CMK (cell line): ENCODE measurements at places on chromosomes 2 and 18.

GRCh38 chr18:49371786-49372185 lies 88.7 kb downstream of the DYM start:
- DNase-seq, result no peak

- no peak for DNase-seq
Measured at GRCh38 chr18:62458868-62459716, 63.7 kb upstream of the ZCCHC2 start.

DNA sequence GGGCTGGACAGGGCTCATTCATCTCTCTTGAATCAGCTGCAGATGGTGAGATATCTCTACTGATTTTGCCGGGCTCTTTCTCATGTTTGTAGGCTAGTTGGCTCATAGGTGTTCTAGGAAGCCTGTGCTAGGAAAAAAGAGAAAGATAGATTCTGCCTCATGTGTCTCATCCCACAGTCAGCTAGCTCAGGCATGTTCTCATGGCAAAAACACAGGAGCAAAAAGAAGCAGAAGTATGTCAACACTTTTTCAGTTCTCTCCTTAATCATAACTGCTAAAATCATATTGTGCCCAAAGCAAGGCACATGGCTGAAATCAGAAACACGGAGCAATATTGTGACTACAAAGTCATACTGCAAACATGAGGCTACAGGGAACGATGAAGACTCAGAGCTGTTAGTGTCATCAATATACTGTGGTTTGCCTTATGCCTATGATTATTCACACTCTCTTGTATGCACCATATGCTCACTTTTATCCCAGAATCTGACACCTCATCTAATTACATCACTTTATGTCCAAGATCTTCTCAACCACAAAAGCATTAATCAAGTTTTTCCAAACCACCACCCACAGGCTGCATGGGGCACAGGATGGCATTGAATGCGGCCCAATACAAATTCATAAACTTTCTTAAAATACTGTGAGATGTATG lies 571.9 kb upstream of the CNTNAP5 start:
- no peak for DNase-seq

GRCh38 chr2:189163889-189164288 lies 15.7 kb downstream of the COL5A2 start:
- DNase-seq, result no peak

- no peak for DNase-seq
Measured at GRCh38 chr2:95382686-95383634, 19.5 kb upstream of the FAHD2A start.

DNA sequence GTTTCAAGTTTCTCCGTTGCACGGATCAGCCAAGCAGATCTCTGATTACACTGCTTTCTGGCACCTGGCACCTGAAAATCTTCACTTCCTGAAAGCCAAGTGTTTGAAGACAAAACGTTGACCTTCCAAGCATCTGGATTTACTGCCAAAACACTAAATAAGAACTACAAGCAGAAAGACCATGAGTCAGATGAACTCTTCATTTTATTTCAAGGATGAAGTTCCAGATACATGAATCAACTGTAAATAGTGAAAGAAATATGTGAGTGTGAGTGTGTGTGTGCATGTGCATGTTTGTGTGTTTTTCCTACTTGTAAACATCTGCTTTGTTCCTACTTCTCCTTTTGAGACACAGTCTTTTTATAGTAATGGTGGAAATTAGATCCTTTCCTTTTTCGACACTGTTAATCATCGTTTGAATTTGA lies 60.0 kb upstream of the DTNA start:
- DNase-seq, result no peak

DNA sequence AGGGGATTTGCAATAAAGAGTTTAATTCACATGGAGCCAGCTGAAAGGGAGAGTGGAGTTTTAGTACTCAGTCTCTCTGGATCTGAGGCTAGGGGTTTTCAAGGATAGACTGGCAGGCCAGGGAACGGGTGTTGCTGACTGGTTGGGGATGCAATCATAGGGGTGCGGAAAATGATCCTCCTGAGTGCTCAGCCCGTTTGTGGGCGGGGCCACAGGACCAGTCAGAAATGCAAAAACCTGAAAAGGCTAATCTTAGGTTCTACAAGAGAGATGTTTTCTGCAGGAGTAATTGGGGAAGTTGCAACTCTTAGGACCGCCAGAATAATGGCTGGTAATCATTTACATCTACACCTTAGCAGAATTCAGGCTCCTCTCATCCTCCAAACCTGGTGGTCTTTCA lies 2.5 kb downstream of the NFU1 start:
- DNase-seq, result no peak

DNA sequence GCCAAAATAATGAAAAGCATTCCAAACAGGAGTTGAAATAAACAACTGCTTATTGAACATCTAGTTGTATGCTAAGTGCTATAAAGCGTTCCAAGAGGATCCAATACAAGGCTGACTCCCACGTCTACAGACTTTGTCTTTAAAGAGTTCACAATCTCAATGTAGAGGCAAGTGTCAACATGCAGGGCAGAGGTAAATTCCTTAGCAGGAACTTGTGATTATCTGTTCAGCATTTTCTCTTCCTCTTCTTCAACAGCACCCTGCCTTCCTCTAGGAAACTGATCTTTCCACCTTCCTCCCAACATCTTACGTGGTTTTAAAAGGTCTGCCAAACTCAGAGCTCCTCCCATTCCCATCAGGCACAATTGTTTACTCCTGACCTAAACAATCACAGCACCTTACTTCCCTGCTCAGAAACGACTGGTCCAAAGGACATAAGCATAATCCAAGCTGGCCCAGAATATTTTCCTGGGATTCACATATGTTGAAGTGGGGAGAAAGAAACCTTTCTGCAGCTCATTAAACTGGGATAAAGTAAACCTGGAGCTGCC lies 83.9 kb downstream of the ITSN2 start:
- DNase-seq, result no peak

GRCh38 chr2:69518841-69519240 lies 81.6 kb upstream of the NFU1 start:
- peak; percentile 60 for DNase-seq

DNA sequence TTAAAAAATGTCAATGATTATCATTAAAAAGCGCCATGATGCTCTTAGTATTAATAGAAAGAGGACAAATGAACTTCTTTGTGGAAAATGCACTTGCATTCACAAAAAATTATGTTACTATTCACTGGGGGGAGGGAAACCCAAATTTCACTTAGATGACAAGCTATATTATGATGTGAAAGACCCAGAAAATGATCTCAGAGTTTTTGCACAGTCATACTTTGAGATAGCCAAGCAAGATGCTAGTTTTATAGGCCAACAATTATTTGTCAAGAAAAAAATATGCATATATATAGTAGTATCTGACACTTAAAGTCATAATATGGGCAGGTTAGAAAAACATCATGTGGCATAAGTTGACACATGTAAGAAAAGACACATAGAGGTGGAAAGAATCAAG lies 31.6 kb downstream of the COL5A2 start:
- DNase-seq, result no peak

- no peak for DNase-seq
Measured at GRCh38 chr2:204545861-204546735, 823 bp downstream of the PARD3B start.

DNA sequence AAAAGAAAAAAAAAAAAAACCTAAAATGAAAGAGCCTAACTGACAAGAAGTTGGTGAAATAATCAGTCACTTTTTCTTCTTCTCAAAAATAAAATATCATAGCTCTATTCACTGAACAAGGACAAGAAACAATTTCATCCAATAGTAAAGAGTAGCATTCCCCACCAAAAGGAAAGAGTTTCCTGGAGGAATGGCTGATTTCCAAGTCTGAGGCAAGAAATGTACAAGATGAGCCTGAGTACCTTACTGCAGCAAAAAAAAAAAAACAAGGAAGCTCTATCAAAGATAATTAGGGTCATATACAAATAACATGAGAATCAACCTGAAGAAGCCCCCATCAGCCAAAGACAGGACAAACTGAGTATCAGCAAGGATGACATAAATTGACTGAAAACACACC lies 11.5 kb downstream of the ROCK1 start:
- DNase-seq, result no peak

GRCh38 chr2:172293952-172294351 lies 133.4 kb upstream of the ITGA6 start:
- no peak for DNase-seq

DNA sequence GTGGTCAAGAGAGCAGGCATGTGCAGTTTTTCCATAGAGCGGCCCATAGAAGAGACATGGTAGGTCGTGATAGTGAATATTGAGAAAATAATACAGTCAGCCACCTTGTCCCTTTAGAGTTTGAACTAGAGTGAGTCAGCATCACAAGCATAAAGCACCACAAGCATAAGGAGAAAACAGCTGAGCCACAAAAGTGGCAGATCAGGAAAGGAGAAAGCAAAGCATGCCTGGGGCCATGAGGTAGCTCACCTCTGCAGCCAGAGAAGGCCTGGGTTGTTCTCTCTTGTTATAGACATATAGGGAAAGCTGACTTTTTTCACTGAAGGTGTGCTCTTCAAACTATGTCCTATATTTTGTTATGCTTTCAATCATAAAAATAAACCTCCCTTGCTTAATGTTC lies 879.0 kb downstream of the DSC3 start:
- no peak for DNase-seq

DNA sequence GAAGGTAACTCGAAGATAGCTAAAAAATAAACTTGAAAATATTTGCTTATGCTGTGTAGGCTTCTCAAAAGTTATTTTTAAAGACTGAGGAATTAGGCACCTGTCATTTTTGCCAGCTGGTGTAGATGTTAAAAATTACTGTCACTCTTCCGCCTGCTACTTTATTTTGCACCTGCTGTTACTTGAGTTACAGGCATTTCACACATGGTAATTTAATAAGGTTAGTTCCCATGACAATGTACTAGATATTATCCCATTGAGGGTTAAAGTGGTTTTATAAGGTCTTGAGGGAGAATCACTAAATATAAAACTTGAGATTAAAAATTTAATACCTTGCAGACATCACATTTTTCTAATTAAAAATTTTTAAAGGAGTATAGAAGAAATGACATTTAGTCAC lies 26.6 kb downstream of the MYL1 start:
- no peak for DNase-seq

DNA sequence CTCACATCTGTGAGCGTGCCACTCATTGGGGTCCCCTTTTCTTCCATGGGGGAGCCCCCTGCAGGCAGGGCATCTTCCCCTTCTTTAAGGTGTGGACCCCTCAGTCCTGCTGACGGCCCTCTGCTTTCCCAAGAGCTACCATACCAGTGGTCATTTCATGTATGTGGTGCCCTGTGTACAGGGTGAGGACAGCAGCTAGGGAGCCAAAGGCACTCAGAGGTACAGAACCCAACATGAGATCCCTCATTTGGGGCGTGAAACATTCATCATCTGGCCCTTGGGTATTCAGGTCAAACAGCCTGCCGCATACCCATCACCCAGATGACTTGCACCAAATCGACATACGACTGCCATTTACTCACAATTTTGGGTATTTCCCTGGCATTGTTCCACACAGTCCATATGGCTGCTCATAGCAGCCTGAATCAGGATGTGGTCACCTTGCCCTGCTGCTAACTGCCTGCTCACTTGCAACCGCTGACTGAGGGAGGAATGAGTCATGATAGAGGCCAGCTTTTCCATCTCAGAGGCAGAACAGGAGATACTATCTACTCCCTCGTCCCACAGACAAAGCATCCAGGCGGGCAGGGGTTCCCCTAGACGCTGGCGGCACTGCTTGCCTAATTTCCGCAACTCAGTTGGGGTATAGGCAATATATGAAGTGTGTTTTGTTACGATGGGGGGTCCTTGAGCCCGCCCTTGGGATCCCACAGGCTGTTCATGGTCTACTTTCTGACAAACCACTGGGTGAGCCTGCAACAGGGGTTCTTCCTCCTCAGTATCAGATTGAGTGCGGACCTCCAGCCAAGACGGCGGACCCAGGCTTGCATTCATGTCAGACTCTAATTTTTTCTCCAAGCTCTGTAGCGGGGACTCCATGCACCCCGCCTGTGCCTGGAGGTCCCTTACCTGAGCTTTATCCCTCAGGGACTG lies 228.6 kb downstream of the SATB2 start:
- DNase-seq, result peak; percentile 14

DNA sequence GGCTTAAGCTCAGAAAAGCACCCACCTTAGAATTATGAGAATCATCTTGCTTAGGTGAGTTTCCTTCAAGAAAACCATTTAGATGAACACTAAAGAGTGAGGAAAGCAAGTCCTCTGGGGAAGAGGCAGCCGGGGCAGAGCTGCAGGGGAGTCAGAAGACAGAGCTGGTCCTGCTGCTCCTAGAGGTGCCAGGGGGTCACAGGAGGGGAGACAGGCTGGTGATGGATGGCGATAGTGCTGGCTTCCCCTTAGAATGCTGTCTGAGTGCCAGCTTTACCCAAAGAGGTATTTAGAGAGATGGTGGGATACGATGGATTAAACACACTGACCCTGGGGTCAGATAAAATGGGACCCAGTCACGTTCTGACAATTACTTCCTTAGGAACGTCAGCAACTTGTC lies 269.4 kb downstream of the TDRD15 start:
- no peak for DNase-seq

DNA sequence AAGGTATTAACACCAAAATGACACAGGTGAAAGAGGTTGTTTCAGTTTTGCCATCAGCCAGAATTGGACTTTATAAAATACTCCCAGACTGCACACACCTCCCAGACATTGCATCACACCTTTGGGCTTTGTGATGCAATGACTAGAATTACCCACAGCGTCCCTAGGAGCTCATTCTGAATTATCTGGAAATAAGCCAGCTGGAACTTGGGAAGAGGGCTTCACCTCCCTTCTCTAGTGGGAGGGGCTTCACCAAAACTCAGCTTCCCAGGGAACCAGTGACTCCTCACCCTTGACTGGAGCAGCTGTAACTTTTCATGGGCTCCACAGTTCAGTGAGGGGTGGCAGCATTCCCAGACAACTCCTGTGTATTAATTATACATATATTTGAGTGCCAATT lies 83.1 kb upstream of the BZW1 start:
- DNase-seq, result no peak

- no peak for DNase-seq
Measured at GRCh38 chr2:231701456-231702373, 6.6 kb upstream of the PTMA start.

DNA sequence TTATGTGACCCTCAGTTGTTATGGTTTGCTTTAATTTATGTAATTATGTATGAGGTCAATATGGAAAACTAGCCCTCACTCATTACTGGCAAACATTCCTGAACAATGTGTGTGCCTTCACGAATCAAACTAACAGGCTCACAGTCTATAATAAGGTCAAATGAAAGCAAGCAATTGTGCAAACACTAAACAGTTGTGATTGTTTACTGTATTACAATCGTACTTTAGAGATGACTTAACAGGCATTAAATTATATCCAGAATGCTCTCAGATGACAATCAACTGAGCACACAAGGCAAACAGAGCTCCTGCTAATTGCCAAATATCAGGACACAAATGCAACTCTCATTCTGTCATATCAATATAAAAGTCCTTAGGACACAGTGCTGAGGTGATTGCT lies 29.5 kb downstream of the COL5A2 start:
- DNase-seq, result no peak

DNA sequence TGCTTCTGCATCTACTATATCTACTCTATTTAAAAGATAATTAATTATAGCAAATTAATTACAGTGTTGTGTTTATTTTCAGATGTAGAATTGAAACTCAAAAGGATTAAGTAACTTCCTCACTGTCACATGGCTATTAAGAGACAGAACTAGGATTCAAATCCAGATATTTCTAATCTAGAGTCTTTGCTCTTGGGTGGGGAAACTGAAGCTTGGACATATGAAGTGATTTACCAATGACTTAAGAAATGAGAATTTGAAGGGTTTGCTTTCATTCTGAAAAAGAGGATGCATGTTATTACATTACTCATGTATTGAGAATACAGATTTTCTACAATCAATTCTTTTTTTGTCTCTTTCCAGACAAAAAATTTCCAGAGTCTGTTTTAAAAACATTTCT lies 191.5 kb upstream of the SMAD7 start:
- DNase-seq, result no peak

GRCh38 chr2:152559008-152559407 lies 158.3 kb downstream of the PRPF40A start:
- no peak for DNase-seq
